ENCODE measurements at places on chromosomes 11 and 22.

- DNase-seq = no peak
Measured at GRCh38 chr22:48834404-48834803, 993.3 kb downstream of the BRD1 start.

- no peak for DNase-seq
Measured at GRCh38 chr11:127000981-127001380, 411 bp upstream of the KIRREL3 start.

DNA sequence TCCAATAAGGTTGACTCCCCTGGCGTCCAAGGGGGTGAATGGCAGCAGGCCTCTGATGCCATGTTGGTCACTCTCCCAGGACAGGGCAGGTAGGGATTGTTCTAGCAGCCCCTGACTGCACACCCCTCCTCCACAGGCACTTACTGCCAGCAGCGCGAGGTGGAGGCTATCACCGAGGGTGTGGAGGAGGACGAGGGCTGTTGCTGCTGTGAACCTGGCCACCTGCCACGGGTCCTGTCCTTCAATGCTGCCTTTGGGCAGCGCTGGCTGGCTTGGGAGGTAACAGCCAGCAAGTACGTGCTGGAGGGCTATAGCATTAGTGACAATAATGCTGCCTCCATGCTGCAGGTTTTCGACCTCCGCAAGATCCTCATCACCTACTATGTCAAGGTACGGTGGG, 7.7 kb upstream of the SIPA1 start:
- no peak for DNase-seq

GRCh38 chr11:118636569-118637290, 29.3 kb downstream of the PHLDB1 start:
- DNase-seq = no peak

DNA sequence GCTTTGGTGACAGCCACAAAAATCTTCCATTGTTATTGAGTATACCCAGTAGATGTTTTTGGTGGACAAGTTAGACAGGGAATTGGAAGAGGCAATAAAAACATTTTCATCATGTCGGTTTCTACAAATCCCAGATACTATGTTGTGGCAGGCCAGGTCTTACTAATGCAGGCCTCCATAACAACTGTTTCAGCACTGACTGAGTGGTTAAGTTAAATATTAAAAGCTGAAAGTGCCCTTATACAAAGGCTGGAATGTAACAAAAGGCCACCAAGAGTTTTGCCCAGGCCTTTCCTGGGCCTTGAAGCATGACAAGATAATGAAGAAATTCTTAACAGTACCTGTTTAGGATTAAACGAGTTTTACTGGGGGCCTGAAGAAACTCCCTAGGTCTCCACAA, 29.3 kb downstream of the DMC1 start:
- no peak for DNase-seq

Measured in NCI-H460 (cell line).